ENCODE measurements at places on chromosomes 2 and 18.

DNA sequence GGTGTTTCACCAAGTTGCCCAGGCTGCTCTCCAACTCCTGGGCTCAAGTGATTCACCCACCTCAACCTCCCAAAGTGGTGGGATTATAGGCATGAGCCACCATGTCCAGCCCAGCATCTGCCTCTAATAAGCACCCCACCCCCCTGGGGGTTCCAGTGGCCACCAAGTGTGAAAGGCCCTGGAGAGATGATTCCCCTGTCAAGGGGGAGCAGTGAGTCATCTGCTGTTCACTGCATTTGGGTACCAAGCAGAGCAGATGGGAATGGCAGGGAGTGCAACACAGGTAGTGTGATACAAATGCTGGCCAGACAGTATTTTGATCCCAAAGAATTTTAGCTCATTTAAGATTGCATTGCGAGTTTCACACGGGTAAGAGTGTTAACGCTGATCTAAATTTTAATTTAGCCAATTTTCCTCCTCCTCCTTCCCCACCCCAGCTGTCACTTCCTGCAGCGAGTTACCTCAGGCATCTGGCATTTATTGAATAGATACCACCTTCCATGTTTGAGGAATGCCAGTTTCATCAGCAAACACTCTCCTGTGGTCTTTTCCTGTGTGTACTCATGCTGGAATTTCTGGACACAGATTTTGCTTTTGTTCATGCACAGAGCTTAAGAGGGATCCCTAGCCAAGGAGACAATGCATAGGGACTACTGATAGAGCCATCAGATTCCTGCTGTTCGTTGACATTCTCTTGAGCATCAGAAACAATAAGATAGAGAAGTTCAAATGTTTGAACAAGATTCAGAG, 32.4 kb upstream of the NCK2 start:
- H3K27ac ChIP-seq, result no peak overlapping the region
- DNase-seq, result no peak
- no peaks in the 10 kb centered on the region for H3K4me1 ChIP-seq
- no peaks in the 10 kb centered on the region for H3K27me3 ChIP-seq

GRCh38 chr2:205975082-205975949, 110.7 kb downstream of the INO80D start:
- H3K27me3 ChIP-seq, result no peaks in the 10 kb centered on the region
- H3K36me3 ChIP-seq, result no peaks in the 10 kb centered on the region
- no peak overlapping the region for H3K4me3 ChIP-seq
- peaks cover 5% of the 10 kb centered on the region for H3K4me1 ChIP-seq
- DNase-seq, result no peak
- H3K27ac ChIP-seq, result no peak overlapping the region

GRCh38 chr2:101690547-101691152, 6.9 kb upstream of the MAP4K4 start:
- H3K4me1 ChIP-seq, result no peaks in the 10 kb centered on the region
- no peaks in the 10 kb centered on the region for H3K27me3 ChIP-seq
- no peak overlapping the region for H3K4me3 ChIP-seq
- no peak for DNase-seq

DNA sequence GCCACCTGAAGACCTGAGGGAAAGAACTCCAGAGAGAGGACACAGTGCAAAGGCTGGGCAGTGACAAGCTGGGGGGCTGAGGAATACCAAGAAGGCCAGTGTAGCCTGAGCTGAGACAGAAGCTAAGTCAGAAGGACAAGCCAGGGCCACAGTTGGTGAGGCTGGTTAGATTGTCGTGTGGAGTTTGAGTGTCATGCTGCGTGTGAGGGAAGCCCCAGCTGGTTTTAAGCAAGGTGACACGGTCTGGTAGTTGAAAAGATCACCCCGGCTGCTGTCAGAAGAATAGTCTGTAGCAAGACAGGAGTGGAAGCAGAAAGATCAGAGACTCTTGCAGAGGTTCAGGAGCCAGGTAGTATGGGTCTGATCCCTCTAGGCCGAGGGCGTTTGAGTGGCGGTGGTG, 50.6 kb upstream of the RMDN2 start:
- H3K36me3 ChIP-seq, result no peaks in the 10 kb centered on the region
- H3K27me3 ChIP-seq, result no peaks in the 10 kb centered on the region
- H3K4me3 ChIP-seq, result no peak overlapping the region
- DNase-seq, result no peak
- H3K27ac ChIP-seq, result no peak overlapping the region

All from ovary (tissue), 10 donors.